ENCODE measurements at places on chromosomes 2 and 18.

DNA sequence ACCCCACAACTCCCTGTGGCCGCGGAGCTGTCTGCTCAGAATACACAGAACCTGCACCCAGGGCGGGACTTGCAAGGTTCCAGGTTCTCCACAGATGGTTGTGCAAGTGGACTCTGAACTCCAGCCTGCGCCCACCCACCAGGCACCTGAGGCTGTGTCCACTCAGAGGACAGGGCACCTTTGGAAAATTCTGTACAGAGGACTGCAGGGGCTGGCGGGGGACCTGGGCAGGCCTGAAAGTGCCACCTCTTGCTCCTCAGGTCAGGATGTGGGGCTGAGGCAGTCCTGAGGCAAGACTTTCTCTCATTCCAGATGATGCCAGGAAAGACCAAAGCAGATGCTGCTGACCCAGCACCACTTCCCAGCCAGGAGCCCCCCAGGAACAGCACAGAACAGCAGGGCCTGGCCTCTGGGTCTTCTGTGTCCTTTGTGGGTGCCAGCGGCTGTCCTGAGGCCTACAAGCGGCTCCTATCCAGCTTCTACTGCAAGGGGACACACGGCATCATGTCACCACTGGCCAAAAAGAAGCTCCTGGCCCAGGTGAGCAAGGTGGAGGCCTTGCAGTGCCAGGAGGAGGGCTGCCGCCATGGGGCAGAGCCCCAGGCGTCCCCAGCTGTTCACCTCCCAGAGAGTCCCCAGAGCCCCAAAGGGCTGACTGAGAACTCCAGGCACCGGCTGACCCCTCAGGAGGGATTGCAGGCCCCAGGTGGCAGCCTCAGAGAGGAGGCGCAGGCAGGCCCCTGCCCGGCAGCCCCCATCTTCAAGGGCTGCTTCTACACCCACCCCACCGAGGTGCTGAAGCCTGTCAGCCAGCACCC lies 14.4 kb downstream of the ARID5A start:
- DNase-seq: no peak

GRCh38 chr18:9025091-9025838 lies 77.2 kb upstream of the NDUFV2 start:
- no peak for DNase-seq

DNA sequence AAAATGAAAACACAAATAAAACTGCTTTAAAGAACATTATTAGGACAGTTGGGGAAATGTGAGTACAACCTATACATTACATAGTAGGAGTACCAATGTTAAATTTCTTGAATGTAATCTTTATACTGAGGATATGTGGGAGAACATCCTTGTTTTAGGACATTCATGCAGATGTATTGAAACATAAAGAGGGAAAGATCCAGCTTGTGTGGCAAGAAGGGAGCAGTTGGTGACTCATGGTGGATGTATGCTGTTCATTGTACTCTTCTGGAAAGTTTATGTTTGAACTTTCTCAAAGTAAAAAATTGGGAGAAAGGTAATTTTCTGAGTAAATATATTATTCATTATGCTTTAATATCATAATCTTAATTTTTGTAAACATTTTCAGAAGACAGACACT lies 132.1 kb upstream of the DLGAP1 start:
- no peak for DNase-seq

GRCh38 chr2:72210470-72210869 lies 62.8 kb upstream of the CYP26B1 start:
- no peak for DNase-seq

- no peak for DNase-seq
These were observed 1265.0 kb downstream of the LRP1B start for GRCh38 chr2:140865837-140866236.

DNA sequence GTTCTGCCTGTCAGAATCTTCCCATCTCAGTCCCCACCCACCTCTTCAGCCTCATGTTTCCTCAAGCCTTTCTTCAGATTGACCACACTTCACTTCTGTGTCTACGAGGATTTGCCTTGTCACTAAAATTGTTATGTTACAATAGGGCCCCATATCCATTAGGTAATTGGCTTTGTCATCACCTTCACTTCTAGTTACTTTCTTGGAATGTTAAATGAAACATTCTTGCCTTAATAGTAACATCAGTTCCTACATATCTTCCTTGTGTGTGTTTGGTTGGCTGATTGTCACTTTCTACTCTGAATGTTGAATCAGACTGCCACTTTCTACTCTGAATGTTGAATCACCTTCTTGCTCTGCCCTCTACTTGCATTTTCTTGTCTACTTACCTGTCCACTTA lies 599.9 kb upstream of the NXPH2 start:
- DNase-seq: no peak

GRCh38 chr2:174792309-174793025 lies 28.2 kb upstream of the CHRNA1 start:
- no peak for DNase-seq

DNA sequence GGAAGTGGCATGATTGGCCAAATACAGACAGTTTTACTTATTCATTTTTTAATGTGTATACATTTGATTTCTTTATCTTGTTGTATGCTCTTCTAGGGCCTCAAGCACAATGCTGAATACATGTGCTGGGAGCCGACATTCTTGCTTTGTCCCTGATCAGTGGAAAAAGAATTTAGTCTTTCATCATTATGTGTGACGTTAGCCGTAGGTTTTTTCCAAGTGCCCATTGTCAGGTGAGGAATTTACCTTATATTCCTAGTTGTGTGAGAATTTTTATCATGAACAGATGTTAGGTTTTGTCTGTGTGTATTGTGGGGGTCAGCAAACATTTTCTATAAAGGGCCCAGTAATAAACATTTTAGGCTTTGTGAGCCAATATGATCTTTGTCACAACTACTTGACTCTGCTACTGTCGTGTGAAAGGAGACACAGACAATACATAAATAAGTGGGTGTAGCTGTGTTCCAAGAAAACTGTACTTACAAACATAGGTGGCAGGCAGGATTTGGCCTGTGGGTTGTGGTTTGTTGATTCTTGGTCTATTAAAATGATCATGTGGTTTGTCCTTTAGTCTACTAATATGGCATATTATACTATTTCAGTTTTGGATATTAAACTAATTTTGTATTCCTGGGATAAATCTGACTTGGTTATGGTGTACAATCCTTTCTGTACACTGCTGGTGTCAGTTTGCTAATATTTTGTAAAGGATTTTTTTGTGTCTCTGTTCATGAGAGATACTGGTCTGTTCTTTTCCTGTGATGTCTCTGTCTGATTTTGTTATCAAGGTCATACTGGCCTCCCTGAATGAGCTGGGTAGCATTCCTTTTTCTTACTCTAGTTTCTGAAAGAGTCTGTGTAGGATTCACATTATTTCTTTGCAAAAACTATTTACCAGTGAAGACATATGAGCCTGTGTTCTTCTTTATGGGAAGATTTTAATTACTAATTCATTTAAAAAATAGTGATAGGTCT lies 132.2 kb upstream of the SMAD7 start:
- no peak for DNase-seq

DNA sequence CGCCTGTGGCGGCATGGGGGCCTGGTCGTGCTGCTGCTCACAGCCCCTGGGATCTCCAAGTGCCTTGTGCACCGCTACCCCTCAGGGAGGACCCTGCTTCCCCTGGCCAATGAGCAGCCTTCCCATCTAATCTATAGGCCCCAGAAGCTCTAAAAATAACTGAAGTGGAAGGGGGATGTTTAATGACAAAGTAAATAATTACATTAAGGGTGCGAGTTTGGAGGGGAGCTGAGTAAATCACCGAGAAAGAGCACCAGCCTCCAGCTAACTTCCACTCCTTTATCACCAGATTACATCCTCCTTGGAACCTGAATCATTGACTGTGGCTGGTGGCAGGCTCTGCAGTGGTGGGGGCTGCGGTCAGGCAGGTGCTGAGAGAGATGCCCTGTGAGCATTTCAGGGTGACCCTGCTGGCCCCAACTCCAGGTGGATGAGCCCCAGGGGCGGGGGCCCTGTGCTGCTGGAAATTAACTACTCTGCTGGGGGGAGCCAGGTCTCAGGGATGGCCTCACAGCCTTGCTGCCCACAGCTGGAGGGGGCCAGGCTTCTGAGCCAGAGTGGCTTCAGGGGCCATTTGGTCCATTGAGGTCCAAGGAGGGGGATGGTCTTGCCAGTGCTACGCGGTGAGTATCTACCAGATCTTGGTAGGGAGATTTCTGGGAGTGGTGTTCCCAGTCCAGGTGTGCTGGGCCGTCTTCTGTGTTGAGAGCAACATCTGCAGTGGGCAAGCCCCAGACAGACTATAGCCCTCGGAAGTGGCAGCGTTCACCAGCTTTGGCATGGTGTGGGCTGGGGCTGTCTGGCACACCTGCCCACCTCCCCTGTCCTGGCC lies 74.2 kb downstream of the GLI2 start:
- DNase-seq: peak; percentile 14
